ENCODE measurements at places on chromosomes 4 and X.

- no peak for DNase-seq
These were observed 2595.9 kb downstream of the PCDH7 start for GRCh38 chr4:33316033-33316432.

DNA sequence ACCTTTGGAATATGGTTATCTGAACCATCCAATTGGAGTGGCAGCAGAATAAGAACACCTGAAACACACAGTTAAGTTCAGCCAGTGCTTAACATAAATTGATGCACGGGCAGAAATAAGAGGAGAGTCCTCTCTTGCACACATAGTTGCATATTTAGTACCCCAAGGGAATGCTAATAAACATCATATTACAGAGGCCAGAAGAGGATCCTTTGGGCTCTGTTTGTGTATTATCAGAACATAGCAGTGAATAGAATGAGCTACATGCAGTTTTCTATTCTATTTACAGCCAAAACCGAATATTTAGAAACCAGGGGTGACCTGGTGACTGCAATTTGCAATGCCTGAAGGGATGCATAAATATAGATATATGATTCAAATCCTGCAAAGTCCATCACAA lies 300.8 kb upstream of the GALNT7 start:
- DNase-seq = no peak

DNA sequence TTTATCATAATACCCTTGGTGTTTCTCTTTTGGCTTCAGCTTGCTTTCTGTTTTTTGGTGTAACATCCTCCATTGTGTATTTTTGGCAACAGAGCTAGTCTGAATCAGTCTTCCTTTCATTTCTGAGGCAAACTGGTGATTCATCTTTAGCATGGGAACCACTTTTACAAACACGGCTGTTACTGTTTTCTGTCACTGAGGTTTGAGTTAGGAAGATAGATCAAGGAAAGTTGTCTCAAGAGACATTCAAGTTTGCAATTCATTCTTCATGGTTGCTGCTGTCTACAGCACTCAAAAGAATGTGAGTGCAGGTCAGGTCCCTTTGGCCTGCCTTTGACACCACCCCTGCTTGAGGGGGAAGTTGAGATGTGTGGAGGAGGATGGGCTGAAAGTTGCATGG lies 36.3 kb downstream of the IL21 start:
- no peak for DNase-seq

DNA sequence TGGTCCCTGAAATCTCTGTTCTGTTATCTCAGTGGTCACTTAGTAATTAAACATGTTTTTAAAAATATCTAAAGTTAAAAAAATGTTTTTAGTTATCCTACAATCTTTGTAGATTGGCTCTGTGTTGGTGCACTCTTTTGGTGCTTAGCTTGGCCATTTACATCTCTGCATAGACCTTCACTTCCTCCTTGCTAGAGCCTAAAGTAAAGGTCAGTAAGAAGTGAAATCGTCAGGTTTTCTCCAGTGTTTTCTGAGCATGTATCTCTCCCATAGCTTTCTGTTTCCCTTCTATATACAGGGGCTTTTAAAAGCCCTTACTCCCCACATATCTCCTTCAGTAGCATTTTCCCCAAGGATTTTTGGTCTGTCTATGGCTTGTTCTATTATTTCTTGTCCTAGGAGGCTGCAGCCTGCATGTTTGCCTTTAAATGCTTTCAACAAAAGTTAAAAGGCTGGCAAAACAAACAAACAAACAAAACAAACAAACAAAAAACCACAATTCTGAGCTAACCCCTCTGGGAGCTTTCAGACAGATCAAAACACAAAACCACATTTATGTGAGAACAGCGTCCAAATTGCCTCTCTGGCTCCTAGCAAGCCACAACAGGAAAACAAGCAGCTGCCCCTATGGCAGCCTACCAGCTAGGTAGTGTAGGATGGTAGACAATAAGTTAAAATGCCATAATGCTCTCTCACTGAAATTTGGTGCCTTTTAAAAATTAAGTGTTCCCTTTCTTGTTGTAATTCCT lies 27.3 kb upstream of the GPRASP2 start:
- DNase-seq = no peak

DNA sequence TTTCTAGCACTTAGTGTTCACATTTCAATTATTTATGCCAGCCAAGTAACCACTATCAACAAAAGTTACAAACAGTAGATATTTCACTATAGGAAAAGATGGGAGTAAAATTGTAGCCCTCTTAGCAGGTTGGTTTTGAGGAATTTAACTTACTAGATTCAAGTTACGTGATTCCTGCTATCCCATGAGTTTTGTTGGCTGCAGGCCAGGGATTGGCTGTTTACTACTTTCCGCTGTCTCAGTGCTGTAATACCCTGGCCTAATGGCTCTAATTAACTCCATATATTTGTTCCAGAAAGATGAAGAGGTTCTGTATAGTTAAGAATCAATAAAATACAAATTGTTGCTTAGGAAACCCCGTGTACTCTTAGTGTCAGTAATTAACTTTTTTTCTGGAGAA lies 55.5 kb upstream of the MAGED1 start:
- DNase-seq = no peak

- DNase-seq = no peak
These were observed 126.5 kb downstream of the KIT start for GRCh38 chr4:54784161-54784671.
